ENCODE measurements at places on chromosomes 3 and 15.

- DNase-seq = peak; percentile 66
These were observed 38.1 kb upstream of the IQSEC1 start for GRCh38 chr3:13111173-13111872.

DNA sequence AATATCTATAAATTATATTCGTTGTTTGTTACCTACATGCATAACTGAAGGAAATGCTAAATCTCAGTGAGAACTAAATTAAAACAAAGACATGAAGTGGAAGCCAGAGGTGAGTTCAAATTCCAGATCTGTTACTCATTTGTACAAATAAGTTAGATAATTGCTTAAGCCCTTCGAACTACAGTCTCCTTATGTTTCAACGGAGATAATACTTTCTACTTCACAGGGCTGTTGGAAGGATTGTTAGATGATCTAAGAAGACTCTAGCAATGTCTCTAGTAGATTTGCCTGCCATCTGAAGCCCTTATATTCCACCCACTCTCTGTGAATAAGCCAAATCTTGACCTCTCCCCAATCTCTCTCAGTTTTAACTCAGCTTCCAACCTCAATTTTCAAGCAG, 125.8 kb downstream of the P2RY1 start:
- no peak for DNase-seq

GRCh38 chr3:175307642-175308041, 448.5 kb downstream of the NAALADL2 start:
- no peak for DNase-seq

GRCh38 chr3:172516318-172517214, 6.7 kb downstream of the TNFSF10 start:
- peak; percentile 60 for DNase-seq

GRCh38 chr15:33008284-33008995, 186.1 kb downstream of the FMN1 start:
- no peak for DNase-seq

DNA sequence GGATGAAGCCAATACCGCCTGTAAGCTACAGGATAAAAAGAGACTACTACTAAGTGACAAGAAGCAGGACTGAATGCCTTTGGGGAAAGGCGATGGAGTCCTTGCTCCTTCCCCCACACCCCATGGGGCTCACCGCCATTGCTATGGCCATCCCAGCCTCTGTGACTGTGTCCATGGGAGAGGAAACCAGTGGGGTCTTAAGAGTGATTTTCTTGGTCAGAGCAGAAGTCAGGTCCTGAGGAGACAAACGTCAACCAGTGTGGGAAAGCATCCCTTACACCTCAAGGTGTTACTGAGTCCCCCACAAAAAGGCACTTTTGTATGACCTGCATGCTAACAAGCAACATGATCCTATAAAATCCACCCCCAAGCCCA, 913 bp downstream of the IMPDH2 start:
- DNase-seq = no peak

- no peak for DNase-seq
These were observed 24.3 kb upstream of the GADL1 start for GRCh38 chr3:30918761-30919160.

GRCh38 chr3:184786280-184786941, 25.6 kb upstream of the VPS8 start:
- no peak for DNase-seq

- DNase-seq = no peak
These were observed 212.5 kb upstream of the CNTN6 start for GRCh38 chr3:880371-880770.

GRCh38 chr3:100072326-100073048, 41.8 kb downstream of the FILIP1L start:
- no peak for DNase-seq

- peak; percentile 73 for DNase-seq
These were observed 69.9 kb upstream of the GOLIM4 start for GRCh38 chr3:168165390-168166269.

- no peak for DNase-seq
These were observed 6.7 kb upstream of the FETUB start for GRCh38 chr3:186633481-186633880.

DNA sequence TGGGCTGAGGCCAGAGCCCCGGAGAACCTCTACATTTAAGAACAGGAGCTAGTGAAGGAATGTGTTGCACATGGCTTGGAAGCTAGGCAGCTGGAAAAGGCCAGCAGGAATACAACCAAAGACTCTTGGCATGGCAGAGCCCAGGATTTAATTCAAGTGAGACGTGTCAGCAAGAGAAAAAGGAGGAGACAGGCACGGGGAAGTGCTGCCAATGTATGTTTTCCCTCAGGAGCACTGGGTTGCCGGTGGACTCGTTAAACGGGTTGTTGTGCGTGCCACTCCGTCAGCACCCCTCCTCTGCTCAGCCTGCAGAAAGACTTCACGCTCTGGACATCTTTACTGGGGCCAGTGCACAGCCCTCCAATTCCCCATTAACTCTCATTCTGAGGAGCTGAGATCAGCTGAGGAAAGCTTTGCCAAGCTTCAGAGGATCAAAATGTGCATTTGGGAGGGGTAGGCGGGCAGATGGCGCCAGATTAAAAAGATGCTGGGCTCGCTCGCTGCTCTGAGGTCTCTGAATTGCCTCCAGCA, 103.7 kb downstream of the PDZRN3 start:
- DNase-seq = no peak
